ENCODE measurements at places on chromosomes 16 and 17.
A peak's percentile ranks its signal among the peaks of the same experiment; 100 is the strongest.

GRCh38 chr17:43940630-43941029 is 1.6 kb downstream of the PPY start:
- no peak for DNase-seq

DNA sequence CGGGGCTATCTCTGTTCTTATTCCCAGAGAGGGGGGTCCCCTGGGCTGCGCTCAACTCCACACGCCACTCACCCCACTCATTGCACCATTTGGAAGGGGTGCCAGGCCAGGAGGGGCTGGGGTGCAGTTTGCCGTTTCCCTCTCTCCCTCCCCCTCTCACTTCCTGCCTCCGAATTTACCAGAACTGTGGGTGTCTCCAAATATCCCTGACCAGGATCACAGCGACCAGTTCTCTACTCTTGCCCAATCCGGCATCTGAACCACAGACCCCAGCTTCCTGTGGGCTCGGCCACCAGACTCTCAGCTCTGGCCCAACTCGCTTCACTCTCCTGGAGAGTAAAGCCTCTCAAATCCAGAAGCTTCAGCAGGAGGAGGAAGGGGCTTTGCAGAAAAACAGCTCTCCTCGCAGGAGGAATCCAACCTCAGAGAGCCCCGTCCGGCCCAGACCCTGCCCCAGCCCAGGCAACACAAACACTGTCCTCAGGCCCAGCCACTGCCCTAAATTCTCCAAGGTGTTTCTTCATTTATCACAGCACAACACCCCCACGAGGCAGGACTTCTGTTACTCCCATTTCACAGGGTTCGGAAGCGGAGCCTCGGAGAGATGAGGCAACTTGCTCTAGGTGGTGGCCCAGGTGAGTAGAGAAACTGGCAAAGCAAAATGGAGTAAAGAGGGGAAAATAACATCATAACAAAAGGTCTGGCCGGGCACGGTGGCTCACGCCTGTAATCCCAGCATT is 423 bp upstream of the ASGR2 start:
- DNase-seq = no peak

GRCh38 chr17:65824901-65825300 is 263.5 kb upstream of the AXIN2 start:
- no peak for DNase-seq

GRCh38 chr17:42817866-42818265 is 6.2 kb downstream of the BECN1 start:
- DNase-seq = no peak

- DNase-seq = no peak
Observed at GRCh38 chr17:57313097-57313835, 56.9 kb downstream of the MSI2 start.

DNA sequence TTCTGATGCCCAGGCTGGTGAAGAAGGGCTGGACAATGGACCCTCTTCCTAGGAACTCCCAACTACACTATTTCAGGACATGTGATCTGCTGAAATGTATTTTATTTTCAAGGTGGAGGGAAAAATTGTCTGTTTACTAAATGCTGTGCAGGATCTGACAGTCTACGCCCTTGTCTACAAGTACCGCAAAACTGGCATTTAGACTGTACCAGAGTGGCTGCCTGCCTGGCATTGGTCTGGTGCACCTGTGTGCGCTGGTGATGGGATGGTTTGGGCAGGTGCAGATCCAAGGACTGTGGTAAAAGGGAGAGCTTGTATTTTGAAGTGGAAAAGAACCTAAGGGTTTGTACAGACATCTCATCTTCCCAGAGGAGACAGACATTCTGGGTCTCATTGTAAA is 79.7 kb downstream of the AIPL1 start:
- DNase-seq = no peak

- DNase-seq = no peak
Observed at GRCh38 chr17:77373299-77374169, 232.8 kb downstream of the SEC14L1 start.

- DNase-seq = no peak
Observed at GRCh38 chr17:57856792-57857620, 7.2 kb upstream of the MRPS23 start.

- no peak for DNase-seq
Observed at GRCh38 chr17:68564415-68565111, 36.6 kb downstream of the FAM20A start.

- no peak for DNase-seq
Observed at GRCh38 chr17:80947200-80947940, 44.3 kb upstream of the CHMP6 start.

- DNase-seq = no peak
Observed at GRCh38 chr17:79136596-79136995, 62.0 kb downstream of the ENGASE start.

GRCh38 chr16:2180461-2180860 is 15.9 kb downstream of the CASKIN1 start:
- no peak for DNase-seq

DNA sequence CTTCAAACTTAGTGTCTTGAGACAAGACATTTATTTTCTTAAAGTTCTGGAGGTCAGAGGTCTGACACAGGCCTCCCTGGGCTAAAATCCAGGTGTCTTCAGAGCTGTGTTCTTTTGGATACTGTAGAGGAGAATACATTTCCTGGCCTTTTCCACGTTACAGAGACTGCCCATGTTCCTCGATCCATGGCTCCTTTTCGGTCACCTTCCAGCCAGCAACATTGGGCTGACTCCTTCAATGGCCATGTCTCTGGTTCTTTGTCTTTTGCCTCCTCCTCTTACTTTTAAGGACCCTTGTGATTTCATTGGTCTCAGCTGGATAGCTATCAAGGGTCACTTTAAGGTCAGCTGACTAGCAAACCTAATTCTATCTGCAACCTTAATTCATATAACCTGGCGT is 212.4 kb downstream of the WWOX start:
- DNase-seq = no peak

GRCh38 chr16:19844945-19845641 is 39.6 kb downstream of the GPRC5B start:
- DNase-seq = no peak

DNA sequence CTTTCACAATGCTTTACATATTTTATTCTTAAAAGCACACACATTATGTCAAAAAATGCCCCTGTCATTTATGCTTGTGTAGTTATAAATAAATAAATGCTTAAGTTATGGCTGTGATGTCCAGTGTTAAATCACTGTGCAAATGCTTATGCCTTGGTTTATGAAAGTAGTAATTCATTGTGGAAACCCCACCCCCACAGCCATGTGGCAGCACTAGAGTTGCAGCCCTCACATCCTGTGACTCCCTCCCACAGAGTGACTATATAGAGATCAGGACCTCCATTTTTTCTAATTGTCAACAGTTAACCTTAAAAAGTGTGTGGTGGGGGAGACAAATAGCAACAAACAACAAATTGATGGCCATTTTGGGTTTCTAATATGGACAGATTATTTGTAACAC is 2.4 kb downstream of the SKAP1 start:
- no peak for DNase-seq

- no peak for DNase-seq
Observed at GRCh38 chr17:54944796-54945195, 23.7 kb downstream of the COX11 start.

DNA sequence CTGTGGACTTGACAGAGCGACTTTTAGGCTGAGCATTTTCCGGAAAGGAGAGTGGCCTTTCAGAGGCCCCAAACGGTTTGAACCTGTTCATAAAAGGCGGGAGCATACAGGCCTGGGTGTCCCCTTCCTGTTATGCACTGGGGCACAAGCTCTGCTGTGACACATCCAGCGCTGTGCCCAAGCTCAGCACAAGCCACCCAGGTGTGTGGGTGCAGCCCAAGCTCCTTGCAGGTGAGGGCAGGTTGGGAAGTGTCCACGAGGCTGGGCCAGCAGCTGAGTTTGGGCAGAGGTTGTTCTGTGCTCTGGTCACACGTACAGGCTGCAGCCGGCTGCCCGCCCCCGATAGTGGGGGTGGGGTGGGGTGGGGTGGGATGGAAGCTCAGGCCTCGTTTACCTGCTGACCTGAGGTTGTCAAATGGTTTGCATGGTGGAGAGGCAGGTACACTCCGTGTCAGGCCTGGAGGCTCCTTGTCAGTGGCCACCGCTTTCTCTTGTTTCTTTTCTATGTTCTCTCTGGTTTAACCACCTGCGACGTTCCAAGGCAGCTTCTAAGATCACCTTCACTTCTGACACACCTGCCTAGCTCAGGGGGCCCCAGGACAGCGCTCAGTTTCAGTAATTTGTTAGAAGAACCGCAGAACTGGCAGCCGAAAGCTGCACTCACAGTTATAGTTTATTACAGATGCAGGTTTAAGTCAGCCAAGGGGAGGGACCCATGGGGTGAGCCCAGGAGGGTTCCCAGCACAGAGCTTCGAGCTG is 194.7 kb upstream of the CIBAR2 start:
- DNase-seq = no peak

DNA sequence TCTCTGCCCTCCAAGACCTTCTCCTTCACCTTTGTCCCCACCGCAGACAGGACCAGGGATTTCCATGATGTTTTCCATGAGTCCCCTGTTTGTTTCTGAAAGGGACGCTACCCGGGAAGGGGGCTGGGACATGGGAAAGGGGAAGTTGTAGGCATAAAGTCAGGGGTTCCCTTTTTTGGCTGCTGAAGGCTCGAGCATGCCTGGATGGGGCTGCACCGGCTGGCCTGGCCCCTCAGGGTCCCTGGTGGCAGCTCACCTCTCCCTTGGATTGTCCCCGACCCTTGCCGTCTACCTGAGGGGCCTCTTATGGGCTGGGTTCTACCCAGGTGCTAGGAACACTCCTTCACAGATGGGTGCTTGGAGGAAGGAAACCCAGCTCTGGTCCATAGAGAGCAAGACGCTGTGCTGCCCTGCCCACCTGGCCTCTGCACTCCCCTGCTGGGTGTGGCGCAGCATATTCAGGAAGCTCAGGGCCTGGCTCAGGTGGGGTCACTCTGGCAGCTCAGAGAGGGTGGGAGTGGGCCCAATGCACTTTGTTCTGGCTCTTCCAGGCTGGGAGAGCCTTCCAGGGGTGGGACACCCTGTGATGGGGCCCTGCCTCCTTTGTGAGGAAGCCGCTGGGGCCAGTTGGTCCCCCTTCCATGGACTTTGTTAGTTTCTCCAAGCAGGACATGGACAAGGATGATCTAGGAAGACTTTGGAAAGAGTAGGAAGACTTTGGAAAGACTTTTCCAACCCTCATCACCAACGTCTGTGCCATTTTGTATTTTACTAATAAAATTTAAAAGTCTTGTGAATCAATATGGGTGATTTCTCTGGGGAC is 12.2 kb downstream of the CX3CL1 start:
- DNase-seq = no peak

DNA sequence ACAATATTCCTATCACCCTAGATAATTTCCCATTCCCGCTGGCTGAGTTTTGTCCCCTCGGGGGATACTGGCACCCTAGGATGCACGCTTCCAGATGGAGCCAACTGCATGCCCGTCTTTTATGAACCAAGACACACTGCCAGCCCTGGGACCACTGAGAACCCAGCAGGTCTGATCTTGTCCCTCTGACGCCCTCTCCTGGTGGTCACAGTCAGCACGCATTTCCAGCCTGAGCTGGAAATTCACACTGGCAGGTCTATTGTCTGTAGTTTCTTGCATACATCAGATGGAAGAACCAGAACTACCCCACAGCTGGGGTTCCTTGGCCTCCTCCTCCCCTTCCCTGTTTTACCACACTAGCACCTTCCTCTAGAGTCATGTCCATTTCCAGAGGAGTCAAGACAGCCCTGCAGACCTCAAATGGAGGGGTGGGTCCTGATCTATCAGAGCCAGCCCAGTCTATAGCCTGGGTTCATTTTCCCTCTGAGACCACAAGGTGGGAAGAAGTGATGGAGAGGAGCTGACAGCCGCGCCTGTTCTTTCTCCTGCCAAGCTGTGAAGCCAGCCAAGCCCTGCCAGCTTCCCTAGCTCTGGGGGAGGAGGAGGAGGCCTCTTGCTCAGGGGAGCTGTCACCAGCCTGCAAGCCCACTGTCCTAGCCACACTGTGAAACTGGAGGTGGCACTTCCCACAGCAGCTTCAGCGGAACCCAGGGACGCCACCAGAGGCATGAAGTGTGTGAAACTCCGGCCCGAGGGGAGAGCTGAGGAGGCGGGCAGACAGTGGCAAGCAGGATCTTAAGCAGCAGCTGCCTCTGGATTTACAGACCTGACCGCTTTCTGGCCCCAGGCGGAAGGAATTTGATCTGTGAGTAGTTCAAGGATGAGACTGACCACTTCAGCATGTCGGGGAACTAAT is 29.3 kb downstream of the MXRA7 start:
- DNase-seq = no peak

DNA sequence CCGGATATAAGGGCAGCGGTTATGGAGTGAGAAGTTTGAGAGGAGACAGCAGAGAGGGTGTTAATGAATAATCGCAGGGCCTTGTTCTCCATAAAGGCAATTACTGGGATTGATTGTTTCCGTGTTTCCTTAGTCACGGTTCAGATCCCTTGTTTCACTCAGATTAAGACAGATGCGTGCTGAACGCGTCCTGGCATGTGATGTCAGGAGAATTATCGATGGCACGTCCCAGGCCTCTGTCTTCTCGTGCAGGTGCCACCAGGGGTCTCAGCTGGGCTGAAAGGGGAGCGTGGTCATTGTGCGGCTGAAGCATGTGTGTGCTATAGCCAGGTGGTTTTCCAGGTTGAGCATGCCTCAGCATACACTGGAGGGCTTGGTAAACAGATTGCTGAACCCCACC is 142.4 kb upstream of the NOL11 start:
- peak; percentile 39 for DNase-seq

GRCh38 chr17:39631403-39631802 is 4.7 kb downstream of the PPP1R1B start:
- no peak for DNase-seq

- DNase-seq = no peak
Observed at GRCh38 chr17:72520665-72521303, 400.0 kb downstream of the SOX9 start.

DNA sequence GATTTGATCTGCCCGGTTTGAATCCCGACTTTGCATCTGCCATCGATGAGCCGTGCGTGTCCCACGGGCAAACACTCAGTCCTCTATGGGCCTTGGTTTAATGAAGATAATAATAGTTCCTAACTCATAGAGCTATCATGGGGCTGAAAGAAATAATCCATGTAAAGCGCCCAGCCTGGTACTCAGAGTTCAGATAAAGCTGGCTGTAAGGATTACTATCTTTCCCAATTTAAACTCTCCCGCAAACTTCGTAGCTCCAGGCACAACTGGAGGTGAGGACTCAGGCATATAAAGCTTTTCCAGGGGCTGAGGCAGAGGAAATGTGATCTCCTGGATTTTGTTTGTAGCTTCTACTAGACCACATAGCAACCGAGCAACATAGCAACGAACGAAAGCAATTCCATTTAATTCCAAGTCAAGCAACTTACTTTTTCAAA is 16.3 kb downstream of the ALOX15 start:
- DNase-seq = no peak

- DNase-seq = no peak
Observed at GRCh38 chr16:80569440-80570105, 28.8 kb downstream of the DYNLRB2 start.

Measured in renal cortex interstitium (tissue), 15 donors.